ENCODE measurements at places on chromosomes 3 and 15. TPM values are rescaled to one million over a fixed set of nuclear protein-coding genes. Genes with fewer than 3 reads are reported as not detected.

Gene CACNA2D2
- total RNA-seq = not detected

DNA sequence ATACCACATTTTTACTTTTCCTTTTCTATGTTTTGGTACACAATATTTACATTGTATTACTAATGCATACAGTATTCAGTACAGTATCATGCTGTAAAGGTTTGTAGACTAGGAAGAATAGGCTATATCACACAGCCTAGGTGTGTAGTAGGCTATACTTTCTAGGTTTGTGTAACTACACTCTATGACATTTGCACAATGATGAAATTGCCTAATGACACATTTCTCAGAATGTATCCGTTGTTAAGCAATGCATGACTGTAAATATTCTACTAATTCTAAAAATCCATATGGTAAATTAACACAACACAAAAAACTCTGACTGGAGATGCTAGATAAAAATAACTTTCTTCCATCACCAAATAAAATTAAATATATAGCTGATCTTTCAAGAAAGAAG, 16.2 kb downstream of the NEDD4 start:
- no peaks in the 10 kb centered on the region for H3K27me3 ChIP-seq
- no peak overlapping the region for H3K4me3 ChIP-seq
- no peak overlapping the region for H3K27ac ChIP-seq
- H3K4me1 ChIP-seq = peaks cover 17% of the 10 kb centered on the region
- no peak for DNase-seq

DNA sequence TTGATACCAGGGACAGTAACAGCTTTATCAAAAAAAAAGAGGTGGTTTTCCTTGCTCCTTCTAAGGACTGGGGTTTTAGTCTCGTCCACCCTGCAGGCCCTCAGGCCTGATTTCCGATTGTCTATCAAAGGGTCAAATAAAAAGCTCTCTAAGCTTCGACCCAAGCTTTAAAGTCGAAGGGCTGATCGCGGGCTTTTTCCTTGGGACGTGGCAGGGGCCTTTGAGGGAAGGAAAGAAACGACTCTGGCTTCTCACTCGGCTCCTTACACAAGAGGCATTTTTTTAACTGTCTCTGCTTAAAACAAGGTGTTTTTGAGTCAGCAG, 354 bp upstream of the KLHL24 start:
- H3K36me3 ChIP-seq = no peaks in the 10 kb centered on the region
- H3K4me3 ChIP-seq = peak overlapping the region; percentile 91
- H3K27me3 ChIP-seq = peaks cover 4% of the 10 kb centered on the region
- no peak for DNase-seq
- H3K4me1 ChIP-seq = peaks cover 27% of the 10 kb centered on the region

GRCh38 chr15:59999612-60000112, 4.4 kb upstream of the FOXB1 start:
- H3K4me1 ChIP-seq = no peaks in the 10 kb centered on the region
- H3K4me3 ChIP-seq = no peak overlapping the region
- DNase-seq = no peak
- peaks cover 74% of the 10 kb centered on the region for H3K27me3 ChIP-seq

GRCh38 chr3:162742159-162742717, 1245.6 kb downstream of the OTOL1 start:
- peaks cover 25% of the 10 kb centered on the region for H3K4me1 ChIP-seq
- H3K27ac ChIP-seq = no peak overlapping the region
- H3K36me3 ChIP-seq = peaks cover 2% of the 10 kb centered on the region
- no peak for DNase-seq
- H3K27me3 ChIP-seq = no peaks in the 10 kb centered on the region

GRCh38 chr15:42331235-42331634, 28.1 kb upstream of the CAPN3 start:
- H3K4me1 ChIP-seq = peaks cover 31% of the 10 kb centered on the region
- H3K4me3 ChIP-seq = peak overlapping the region; percentile 54
- peak; percentile 36 for DNase-seq
- H3K27me3 ChIP-seq = no peaks in the 10 kb centered on the region
- peaks cover 33% of the 10 kb centered on the region for H3K36me3 ChIP-seq
- H3K27ac ChIP-seq = peak overlapping the region; percentile 82

DNA sequence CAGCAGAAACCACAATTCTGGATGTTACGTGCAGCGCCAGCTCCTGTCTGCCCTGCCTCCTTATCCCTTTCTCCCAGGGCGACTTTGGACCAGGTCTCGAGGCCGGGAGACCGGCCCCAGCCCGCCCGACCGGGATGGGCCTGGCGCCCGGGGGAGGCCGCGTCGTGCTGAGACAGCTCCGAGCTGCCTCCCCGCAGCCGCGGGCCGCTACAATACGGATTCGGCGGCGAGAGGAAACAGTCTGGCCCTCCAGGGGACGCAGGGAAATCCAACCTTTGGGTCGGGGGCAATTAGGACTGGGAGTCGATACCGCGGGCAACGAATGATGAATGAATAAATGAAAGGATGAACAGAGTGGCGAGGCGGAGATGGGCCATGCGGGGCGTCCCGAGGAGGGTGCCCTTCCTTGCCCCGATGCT, 537 bp downstream of the GRAMD2A start:
- peaks cover 16% of the 10 kb centered on the region for H3K36me3 ChIP-seq
- peaks cover 30% of the 10 kb centered on the region for H3K4me1 ChIP-seq
- no peak overlapping the region for H3K4me3 ChIP-seq
- peaks cover 17% of the 10 kb centered on the region for H3K27me3 ChIP-seq
- peak overlapping the region; percentile 61 for H3K27ac ChIP-seq

DNA sequence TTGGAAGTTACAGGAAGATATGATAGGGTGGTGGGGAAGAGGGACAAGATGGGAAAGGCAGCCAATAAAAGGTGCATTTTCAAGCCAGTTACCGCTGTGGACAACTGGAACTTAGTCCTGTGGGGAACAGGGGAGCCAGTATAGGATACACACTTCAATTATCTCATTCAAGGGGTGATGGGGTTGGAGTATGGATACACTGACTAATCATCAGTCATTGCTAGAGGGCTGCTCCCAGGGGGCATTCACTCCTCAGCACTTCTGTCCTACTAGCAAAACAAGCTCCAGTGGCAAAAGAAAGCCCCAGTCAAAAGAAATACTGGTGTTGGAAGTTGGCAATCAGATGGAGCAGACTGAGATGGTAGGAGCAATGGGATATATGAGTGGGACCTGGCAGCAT, 183.4 kb upstream of the GADL1 start:
- H3K27ac ChIP-seq = peak overlapping the region; percentile 65
- H3K4me3 ChIP-seq = peak overlapping the region; percentile 23
- peaks cover 71% of the 10 kb centered on the region for H3K4me1 ChIP-seq
- H3K27me3 ChIP-seq = no peaks in the 10 kb centered on the region

GRCh38 chr15:43150191-43150929, 17.0 kb downstream of the TMEM62 start:
- peaks cover 27% of the 10 kb centered on the region for H3K4me1 ChIP-seq
- peak; percentile 98 for DNase-seq
- H3K27ac ChIP-seq = peak overlapping the region; percentile 95
- peak overlapping the region; percentile 64 for H3K4me3 ChIP-seq
- no peaks in the 10 kb centered on the region for H3K27me3 ChIP-seq

- H3K4me1 ChIP-seq = peaks cover 17% of the 10 kb centered on the region
- peak; percentile 20 for DNase-seq
- peak overlapping the region; percentile 55 for H3K4me3 ChIP-seq
- peaks cover 7% of the 10 kb centered on the region for H3K27me3 ChIP-seq
- H3K27ac ChIP-seq = no peak overlapping the region
Observed at GRCh38 chr15:33737687-33738601, 230.4 kb upstream of the CHRM5 start.

- H3K27ac ChIP-seq = no peak overlapping the region
- DNase-seq = no peak
- no peak overlapping the region for H3K4me3 ChIP-seq
- peaks cover 4% of the 10 kb centered on the region for H3K27me3 ChIP-seq
- H3K4me1 ChIP-seq = peaks cover 20% of the 10 kb centered on the region
Observed at GRCh38 chr15:50186752-50187151, 4.8 kb downstream of the SLC27A2 start.

Gene FAM81A
- total RNA-seq = not detected

DNA sequence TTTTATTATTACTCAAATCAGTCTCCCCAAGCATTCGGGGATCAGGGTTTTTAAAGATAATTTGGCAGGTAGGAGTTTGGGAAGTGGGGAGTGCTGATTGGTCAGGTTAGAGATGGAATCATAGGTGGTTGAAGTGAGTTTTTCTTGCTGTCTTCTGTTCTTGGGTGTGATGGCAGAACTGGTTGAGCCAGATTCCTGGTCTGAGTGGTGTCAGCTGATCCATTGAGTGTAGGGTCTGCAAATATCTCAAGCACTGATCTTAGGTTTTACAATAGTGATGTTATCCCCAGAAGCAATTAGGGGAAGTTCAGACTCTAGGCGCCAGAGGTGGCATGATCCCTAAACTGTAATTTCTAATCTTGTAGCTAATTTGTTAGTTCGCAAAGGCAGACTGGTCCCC, 20.6 kb upstream of the TRANK1 start:
- H3K27ac ChIP-seq = no peak overlapping the region
- no peak for DNase-seq
- peaks cover 17% of the 10 kb centered on the region for H3K4me1 ChIP-seq
- H3K4me3 ChIP-seq = no peak overlapping the region
- H3K27me3 ChIP-seq = no peaks in the 10 kb centered on the region

DNA sequence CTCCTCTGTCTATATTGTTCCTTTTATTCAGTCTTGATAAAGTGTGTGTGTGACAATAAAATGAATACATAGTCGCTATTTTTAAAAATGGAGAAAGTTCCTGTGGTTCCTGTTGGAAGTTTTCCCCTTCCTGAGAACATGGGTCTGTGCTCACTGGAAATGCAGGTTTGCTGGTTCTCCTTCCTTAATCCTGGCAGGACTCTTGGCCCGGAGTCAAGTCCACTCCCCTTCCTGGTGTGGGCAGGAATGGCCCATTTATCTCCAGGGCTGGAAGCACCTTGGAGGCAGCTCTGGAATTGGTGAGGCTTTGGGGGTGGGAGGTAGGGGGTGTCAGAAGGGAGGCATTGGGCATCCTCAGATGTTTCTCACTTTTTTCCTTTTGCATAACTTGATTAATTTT, 30.1 kb downstream of the FOXL2 start:
- no peak for DNase-seq
- no peak overlapping the region for H3K4me3 ChIP-seq
- no peak overlapping the region for H3K27ac ChIP-seq
- H3K36me3 ChIP-seq = no peaks in the 10 kb centered on the region

DNA sequence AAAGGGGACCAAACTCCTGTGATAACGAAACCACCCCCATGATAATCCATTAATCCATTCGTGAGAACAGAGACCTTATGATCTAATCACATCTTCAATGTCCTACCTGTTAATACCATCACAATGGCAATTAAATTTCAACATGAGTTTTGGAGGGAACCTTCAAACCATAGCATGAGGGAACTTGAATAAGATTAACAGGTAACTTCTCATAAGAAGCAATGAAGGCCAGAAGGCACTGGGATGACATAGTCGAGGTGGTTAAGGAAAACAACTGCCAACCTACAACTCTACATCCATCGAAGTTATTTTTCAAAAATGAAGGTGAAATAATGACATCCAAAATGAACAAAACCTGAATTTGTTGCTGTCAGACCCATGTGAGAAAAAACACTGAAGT, 478.9 kb downstream of the EDEM1 start:
- no peaks in the 10 kb centered on the region for H3K27me3 ChIP-seq
- no peaks in the 10 kb centered on the region for H3K36me3 ChIP-seq
- no peak for DNase-seq
- no peak overlapping the region for H3K4me3 ChIP-seq

DNA sequence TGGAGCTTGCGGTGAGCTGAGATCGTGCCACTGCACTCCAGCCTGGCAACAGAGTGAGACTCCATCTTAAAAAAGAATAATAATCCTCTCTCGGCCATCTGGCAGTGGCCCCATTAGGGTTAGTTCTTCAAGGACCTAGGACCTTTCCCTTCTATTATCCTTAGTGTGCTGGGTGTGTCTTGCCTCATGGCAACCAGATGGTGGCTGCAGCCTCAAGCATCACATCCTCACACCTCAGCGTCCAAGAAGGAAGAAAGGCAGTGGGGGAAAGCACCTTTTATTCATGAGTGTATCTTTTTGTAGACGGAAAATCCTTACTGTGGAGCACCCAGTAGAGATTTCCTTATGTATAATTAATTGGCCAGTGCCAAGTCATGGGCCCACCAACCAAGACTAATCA, 42.7 kb upstream of the TFRC start:
- H3K4me1 ChIP-seq = no peaks in the 10 kb centered on the region
- H3K27me3 ChIP-seq = peaks cover 23% of the 10 kb centered on the region
- no peaks in the 10 kb centered on the region for H3K36me3 ChIP-seq
- no peak overlapping the region for H3K27ac ChIP-seq

DNA sequence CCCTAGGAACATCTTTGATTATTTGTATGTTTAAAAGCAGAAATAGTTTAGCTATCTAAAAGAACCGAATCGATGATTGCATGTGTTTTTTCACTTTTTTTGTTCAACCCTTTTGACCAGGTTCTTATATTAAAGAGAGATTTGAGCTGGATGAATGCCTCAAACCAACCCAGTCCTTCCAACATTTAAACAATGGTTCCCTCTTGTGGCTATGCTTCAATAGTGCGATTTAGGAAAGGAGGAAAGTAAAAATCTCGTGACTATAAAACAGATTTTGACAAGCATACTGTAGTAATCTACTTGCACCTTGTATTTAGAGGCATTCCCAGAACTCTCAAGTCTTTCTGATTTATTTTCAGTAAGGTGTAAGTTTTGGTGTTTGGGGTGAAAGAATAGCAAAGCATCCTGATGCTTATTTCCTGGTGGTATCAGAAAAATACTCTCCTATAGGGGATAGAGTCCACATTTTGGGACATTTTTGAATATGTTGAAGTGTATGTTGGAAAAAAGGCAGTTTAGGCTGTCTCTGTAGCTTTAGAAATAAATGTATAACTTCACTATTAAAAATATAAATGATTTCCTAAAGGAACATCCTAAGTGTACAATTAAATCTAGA, 159.6 kb upstream of the KCNH8 start:
- H3K4me3 ChIP-seq = no peak overlapping the region
- H3K27ac ChIP-seq = no peak overlapping the region

GRCh38 chr3:160279657-160280056, 54.4 kb downstream of the C3orf80 start:
- H3K4me1 ChIP-seq = no peaks in the 10 kb centered on the region
- no peak overlapping the region for H3K27ac ChIP-seq
- no peak for DNase-seq
- no peaks in the 10 kb centered on the region for H3K27me3 ChIP-seq
- no peak overlapping the region for H3K4me3 ChIP-seq
- H3K36me3 ChIP-seq = no peaks in the 10 kb centered on the region

DNA sequence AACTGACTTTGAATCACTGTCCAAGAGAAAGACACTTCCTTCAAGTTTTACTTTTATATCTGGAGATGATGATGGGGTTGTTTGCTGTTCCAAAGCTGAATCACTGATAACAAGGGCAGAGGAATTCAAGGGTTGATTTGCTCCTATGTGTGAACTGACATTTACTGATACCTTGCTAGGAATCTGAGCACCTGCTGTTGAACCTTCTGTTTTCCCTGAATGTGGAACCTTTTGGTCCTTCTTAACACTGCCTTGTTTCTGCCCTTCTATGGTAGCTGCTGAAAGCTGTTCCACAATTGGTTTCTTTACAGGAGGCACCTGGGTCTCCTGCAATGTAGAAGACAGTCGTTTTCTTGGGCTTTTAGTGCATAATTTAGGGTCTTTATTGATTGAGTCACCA, 102.0 kb upstream of the NEDD4 start:
- DNase-seq = no peak
- no peaks in the 10 kb centered on the region for H3K27me3 ChIP-seq
- H3K36me3 ChIP-seq = peaks cover 36% of the 10 kb centered on the region
- H3K27ac ChIP-seq = no peak overlapping the region
- H3K4me3 ChIP-seq = no peak overlapping the region

Gene SSUH2
- not detected for total RNA-seq

GRCh38 chr3:127363171-127363570, 75.3 kb upstream of the PRR20G start:
- DNase-seq = no peak
- H3K36me3 ChIP-seq = no peaks in the 10 kb centered on the region
- no peaks in the 10 kb centered on the region for H3K4me1 ChIP-seq
- peaks cover 20% of the 10 kb centered on the region for H3K27me3 ChIP-seq
- H3K27ac ChIP-seq = no peak overlapping the region
- H3K4me3 ChIP-seq = no peak overlapping the region

Gene C3orf70
- 0.14 TPM for total RNA-seq

Data from HFFc6 (cell line).